ENCODE measurements at places on chromosomes 2 and 18.

DNA sequence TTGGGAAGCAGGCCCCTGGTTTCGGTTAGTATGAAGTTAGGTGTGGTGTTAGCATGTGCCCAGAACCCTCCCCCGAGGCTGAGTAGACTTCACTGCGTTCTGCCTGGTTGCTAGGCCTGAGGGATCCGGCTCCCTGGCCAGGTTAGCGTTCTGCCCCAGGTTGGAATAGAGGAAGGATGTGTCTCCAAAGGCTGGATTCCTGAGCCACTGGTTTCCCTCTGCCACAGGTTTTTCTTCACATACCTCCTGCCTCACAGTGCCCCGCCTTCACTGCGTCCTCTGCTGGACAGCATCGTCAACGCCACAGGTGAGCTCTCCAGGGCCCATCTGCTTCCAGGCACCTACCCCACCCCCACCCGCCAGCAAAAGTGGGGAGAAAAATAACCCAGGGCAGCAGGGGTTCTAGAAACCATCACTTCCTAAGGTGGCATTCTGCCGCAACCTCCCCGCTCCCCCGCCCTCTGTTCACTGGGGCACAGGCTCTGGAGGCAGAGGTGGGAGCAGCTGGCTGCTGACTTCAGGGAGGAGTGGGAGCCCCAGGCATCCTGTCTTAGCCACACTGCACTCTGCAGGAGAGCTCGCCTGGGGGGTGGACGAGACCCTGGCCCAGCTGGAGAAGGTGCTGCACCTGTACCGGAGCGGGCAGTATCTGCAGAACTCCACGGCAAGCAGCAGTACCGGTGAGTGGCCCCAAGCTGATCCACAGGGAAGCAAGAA, 7.1 kb downstream of the PKDCC start:
- DNase-seq: no peak

DNA sequence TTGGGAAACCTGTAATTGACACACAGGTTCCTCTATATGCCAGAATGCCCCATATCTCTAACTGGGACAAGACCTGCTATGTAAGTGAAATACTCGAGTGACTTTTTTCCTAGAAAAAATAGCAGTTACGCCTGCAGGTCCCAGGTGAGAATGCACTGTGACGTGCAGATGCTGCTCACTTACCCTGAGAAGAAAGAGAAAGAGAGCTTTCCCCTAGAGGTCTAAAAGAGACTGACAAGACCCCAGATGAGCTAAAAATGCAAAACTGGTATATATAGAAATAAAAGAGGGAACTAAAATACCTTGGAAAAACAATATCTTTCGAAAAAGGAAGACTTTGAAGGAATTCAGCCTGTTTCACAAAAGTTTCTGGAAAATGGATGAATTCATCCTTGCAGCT, 383.0 kb upstream of the DCC start:
- no peak for DNase-seq

DNA sequence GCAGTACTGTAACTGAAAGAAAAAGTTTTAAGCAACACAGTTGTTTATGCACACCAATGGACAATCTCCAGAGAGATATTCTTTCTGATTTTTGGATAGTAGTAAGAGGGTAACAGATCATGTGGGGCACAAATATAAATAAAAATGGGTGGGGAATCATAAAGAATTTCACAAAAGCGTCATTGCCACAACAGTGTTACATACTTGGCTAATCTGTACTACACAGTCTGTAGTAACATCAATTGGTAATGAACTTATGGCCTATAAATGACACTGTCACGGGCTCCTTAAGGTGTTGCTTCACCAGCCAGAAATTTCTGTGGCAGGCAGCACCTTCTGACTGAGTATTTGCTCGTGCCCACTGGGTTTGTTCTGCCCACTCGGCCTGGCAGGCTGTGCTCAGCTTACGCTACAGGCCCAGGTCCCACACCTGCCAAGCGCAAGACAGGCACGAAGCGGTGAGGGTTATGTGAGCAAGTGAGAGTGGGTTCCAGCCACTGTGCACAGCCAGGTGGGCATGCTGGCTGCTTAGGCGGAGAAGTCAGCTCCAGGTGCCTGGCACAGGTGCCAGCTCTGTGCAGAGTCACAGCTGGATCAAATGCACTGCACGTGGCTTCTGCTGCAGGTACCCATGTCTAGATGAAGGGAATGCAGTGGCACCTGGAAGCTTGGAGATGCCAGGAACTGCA, 532.5 kb upstream of the SLC39A10 start:
- no peak for DNase-seq

- no peak for DNase-seq
These were observed 36.5 kb downstream of the KANSL3 start for GRCh38 chr2:96601382-96602292.

DNA sequence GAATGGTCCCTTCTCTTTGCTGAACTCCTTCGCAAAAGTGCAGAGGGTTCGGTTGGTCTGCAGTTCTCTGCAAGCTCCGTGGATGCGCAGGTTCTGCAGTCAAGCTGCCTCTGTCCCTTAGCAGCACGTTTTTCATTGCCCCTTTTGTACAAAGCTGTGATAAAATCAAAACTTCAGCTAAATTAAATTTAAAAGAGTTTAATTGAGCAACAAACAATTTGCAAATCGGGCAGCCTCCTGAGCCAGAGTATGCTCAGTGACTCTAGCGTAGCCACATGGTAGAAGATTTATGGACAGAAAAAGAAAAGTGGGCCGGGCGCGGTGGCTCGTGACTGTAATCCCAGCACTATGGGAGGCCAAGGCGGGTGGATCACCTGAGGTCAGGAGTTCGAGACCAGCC, 18.8 kb downstream of the TSN start:
- no peak for DNase-seq

DNA sequence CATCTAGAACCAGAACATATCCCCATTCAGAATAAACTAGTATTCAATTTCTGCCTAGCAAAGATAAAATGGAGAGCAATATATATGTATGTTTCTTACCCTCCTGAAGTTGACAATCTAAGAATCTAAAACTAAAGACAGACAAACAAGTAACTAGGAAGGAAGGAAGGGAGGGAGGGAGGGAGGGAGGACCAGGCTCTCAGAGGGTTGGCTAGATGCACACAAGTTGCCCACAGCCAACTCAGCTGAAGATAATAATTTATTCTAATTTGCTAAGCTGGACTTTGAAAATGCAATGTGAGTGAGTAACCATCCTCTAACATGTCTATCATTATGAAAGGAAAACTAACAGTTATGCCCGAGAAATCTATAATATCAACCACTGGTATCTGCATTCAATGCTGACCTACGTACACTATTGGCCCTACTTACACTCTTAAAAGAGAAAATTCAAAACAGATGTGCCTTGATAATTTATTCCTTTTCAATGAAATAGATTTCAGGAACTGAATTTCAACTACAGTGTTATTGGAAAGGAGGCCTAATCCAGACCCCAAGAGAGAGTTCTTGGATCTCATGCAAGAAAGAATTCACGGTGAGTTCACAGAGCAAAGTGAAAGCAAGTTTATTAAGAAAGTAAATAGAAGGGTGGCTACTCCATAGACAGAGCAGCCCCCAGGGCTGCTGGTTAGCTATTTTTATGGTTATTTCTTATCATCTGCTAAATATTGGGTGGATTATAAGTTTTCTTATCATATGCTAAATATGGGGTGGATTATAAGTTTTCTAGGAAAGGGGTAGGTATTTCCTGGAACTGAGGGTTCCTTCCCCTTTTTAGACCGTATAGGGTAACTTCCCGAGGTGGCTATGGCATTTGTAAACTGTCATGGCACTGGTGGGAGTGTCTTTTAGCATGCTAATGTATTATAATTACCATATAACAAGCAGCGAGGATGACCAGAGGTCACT, 288.5 kb upstream of the SLC39A10 start:
- DNase-seq: no peak

GRCh38 chr2:60633615-60634014, 80.2 kb upstream of the BCL11A start:
- no peak for DNase-seq

DNA sequence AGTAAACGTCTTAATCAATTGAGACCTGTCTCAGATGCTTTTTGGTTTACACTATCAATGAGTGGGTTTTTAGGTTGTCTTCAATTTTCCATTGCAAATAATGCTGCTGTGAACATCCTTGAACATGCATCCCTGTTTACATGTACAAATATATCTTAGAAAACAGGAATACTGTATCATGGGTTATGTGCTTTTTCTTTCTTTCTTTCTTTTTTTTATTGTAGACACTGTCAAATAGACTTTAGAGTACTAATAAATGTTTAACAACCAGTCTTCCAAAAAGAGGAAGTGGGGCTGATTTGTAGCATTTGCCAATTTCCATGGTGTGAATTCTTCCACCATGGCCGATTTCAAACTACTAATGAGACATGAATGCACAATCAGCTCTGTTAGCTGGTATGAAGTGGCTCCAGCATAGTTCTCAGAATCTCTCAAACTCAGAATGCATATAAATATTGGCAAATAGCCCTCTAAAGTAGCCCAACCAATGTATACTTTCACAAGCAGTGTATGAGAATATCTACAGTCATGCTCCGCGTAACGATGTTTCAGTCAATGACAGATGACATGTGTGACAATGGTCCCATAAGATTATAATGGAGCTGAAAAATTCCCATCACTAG, 50.3 kb upstream of the B3GNT2 start:
- DNase-seq: no peak

DNA sequence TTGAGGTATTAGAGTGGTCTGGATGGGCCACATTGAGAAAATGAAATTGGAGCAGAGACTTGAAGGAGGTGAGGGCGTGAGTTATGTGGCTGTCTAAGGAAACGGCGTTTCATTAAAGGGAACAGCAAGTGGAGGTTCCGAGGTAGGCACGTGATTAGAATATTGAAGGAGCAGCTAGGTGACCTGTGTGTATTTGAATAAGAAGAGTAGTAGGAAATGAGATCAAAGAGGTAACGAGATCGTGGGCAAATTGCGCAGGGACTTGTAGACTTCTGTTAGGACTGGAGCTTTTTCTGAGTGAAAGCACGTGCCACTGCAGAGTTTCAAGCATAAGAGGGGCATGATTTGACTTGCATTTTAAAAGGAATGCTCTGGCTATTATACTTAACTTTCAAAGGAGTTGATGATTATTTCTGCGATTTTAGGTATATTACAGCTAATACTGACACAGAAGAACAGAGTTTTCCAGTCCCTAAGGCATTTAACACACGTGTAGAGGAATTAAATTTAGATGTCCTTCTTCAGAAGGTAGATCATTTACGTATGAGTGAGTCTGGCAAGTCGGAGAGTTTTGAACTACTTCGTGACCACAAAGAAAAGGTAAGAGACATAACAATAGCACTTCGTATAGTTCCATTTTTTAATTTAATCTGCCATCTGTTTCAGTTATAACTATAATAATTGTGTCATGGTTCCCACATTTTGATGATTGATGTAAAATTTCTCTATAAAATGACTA, 48.7 kb downstream of the RMDN2 start:
- no peak for DNase-seq

- no peak for DNase-seq
These were observed 125.6 kb upstream of the DLX2 start for GRCh38 chr2:172228177-172228808.

Measured in LHCN-M2 (cell line).